KBM-7 (cell line): ENCODE measurements at places on chromosomes 4 and X.

GRCh38 chrX:53224860-53225797 lies at the start of gene KDM5C:
Gene KDM5C, minus strand, starts transcription at chrX:53225207. Its CDS starts 318 bp downstream, at chrX:53224889.
- peak; percentile 97 for DNase-seq

DNA sequence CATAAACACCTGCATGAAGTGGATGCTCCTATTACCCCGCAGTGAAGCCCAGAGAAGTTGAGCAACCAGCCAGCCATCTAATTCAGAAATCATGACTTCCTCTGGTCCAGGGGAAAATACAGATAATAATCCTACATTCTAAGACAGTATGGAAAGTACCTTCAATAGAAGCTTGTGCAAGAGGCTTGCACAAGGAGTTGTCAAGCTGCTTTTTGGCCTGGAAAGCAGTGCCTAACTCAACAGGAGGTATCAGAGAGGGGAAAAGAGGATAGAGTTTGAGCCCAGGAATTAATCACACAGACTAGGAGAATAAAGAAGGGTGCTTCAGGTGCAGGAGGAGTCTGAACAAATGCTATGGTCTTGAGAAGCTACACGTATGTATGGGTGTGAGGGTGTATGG lies 26.7 kb downstream of the TMEM192 start:
- DNase-seq = no peak

DNA sequence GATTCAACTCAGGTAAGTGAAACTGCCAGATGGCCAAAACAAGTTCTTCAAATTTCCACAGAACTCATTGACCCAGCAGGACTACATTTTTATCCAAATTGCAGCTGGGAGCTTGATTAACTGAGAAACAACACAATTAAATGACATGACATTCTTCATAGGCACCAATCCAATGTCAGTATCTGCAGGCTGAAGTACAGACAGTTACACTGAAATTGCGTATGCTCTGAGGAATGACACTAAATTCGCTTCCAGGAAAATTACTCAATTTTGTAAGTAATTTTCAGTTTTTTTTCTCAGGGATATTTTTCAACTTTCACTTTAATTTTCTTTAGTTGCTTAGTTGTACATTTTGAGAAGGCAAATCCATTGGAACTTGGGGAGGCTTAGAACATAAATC lies 4.5 kb downstream of the C1GALT1C1 start:
- no peak for DNase-seq

DNA sequence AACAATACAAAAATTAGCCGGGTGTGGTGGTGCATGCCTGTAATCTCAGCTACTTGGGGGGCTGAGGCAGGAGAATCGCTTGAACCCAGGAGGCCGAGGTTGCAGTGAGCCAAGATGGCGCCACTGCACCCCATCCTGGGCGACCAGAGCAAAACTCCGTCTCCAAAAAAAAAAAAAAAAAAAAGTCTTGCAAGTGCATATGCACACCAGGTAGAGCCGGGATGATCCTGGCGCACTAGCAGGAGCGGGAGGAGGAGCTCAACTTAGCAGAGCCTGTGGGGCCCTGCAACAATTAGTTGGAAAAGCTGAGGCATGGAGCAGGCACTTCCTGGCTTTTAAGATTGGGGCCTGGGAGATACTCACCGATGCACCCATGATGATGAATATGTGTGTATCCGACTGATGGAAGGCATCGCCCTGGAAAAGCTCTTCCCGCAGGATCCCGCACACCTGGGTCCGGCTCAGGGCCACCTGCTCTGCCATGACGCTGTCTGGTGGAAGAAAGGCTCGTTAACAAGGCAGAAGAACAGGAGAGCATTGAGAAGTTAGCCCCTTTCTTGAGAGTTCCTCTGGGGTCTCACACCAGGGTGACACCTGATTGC lies 872 bp downstream of the G6PD start:
- DNase-seq = no peak

- peak; percentile 85 for DNase-seq
These were observed 130.3 kb downstream of the DIPK2B start for GRCh38 chrX:45070116-45071007.

GRCh38 chrX:39513836-39514235 lies 583.9 kb downstream of the BCOR start:
- DNase-seq = no peak
